ENCODE measurements at places on chromosomes 3 and 15. TPM values are rescaled to one million over a fixed set of nuclear protein-coding genes. Genes with fewer than 3 reads are reported as not detected.

- no peak for DNase-seq
Observed at GRCh38 chr3:151740581-151740980, 6.9 kb downstream of the AADACL2 start.

GRCh38 chr15:101171954-101172353 is 79.9 kb downstream of the CHSY1 start:
- DNase-seq: no peak

DNA sequence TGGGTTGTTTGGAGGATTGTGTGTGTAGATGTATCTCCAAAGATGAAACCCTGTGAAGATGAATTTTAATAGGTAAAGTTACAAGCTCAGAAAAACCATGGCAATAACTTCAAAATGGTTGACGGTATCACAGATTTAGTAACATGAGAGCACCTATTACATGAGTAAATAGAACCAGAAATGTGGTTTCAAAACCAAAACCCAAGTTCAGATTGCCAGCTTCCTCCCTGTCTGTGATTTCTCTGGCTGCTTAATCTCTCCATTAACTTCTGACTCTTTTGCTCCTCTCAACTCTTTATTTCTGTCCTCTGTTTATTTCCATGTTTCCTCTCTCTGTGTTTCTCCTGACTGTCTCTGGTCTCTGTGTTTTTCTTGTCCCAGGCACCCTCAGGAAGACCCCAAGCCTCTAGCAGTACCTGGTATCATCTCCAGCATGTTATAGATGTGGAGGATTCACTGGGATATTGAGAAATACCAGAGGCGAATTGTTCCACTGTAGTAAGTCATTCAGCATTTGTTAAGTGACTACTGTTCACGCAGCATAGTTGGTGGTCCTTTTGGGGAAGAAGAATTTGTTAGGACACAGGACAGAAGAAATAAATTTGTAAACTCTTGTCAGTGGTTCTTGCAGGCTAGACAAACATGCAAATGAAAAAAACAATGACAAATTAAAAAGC is 138.8 kb downstream of the BBX start:
- DNase-seq: no peak

DNA sequence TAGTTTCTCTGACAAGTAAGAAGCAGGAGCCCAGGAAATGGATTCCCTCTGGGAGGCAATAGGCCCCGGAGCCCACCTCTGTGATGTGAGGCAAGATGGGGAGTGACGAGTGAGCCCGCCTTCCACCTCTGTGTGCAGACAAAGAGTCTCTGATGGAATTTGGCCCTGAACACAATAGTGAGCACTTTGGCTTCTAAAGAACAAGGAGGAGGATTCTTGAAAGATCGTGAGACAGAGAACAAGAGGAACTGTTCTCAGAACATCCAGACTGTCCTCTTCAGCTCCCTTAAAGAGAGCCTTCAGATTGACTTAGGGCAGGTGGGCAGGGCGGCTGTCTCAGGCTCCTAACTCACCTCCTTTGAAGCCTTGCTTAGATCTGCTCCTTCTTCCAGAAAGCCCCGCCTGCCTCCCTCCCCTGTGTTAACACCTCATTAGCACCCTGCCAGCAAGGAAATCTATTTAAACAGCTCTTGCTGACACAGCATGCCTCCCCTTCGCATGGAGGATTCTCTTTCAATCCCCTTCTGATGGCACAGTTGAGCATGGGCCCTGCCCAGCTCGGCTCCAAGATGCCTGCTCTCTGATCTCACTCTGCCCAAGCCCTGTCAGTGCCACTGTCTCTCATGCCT is 430.3 kb downstream of the NTRK3 start:
- DNase-seq: peak; percentile 9

DNA sequence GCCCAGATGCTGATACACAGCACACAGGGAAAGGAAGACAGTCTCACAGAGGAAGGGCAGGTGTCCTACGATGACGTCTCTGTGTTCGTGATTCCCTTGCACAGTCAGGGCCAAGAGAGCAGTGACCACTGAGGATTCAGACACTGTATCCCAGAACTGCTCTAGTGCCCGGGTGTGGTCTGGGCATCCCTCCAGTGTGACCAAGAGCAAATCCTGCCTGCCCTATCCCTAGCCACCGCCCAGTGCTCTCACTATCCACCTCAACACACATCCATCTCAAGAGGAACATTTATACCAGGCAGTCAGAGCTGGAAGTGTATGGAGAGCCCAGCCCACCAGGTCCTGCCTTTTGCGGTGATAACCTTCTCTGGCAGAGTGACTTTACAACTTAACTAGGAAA is 4.1 kb downstream of the PPM1M start:
- no peak for DNase-seq

ZNF860 gene
- 0.62 TPM for total RNA-seq

DNA sequence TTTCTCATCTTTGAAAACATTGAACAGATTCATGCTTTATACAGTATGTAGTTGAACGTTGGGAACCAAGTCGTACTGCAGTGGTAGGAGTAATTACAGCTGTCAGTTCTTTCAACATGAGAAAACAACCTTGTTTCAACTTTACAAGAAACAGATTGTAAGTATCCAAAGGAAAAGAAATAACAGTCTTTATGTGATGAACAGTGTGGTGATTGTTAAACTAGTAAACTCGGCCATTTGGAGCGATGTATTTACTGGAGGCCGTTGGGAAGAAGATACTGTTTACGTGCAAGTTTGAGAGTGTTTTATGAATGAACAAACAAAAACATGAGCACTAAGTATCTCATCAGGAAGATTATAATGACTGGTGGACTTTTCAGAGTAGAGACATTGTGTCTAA is 48.4 kb downstream of the EPHA3 start:
- DNase-seq: no peak

DNA sequence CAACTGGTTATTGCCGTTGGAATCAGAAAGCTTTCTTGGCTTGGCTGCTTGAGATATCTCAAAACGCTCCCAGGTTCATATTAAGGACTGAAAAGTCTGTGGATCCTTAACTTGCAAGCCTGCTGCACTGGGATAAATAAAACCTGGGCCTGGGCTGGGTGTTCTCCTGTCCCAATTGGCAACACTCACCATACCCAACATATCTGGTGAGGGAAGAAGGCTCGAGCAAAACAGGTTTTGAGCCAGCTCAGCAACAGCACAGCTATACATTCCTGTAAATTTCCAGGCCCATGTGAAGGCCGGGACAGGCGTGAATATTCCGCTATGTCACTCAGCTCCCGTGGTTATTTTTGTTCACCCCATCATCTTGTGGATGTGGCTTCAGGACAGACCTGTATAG is 169.0 kb upstream of the BCL6 start:
- DNase-seq: peak; percentile 26

ACSBG1 gene
- 0.22 TPM for total RNA-seq

DCBLD2 gene
- total RNA-seq: 21.4 TPM

DNA sequence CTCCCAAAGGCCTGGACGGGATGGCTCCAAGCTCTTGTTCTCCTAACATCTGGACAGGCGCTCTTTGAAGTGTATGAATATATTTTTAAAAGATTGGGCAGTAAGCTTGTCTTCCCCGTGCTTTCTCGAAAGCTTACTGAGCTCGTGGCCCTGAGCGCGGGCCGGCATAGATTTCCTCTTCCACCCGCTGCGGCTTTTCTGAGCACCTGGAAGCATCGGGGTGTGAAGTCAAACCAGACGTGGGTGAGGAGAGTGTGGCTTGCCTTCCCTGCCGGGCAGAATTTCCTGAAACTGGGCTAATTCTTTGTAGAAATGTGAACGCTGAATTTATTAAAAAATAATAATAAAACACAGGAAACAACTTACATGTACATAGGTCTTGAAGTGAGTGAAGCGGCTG is 25.9 kb downstream of the GPR160 start:
- DNase-seq: no peak

DNA sequence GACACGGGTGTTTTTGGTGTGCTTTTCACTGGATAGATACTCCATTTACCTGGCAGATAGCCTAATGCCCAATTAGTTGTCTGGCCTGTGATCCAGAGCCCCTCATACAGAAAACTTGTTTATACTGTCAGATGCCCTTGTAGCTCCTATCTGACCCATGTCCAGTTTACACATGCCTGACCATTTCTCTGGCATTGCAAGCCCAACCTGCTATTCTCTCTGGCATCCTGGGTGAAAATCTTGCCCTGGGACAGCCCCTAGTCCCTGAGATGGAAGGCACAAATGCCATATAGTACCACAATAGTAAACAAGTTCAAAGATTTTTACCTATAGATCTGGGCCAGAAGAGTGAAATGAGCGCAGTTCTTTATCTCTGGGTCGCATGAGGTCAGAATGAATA is 212.6 kb downstream of the ZBBX start:
- DNase-seq: no peak

ISLR2 gene
- 1.4 TPM for total RNA-seq

GRCh38 chr3:127077505-127078064 is 94.7 kb downstream of the PLXNA1 start:
- DNase-seq: no peak

DNA sequence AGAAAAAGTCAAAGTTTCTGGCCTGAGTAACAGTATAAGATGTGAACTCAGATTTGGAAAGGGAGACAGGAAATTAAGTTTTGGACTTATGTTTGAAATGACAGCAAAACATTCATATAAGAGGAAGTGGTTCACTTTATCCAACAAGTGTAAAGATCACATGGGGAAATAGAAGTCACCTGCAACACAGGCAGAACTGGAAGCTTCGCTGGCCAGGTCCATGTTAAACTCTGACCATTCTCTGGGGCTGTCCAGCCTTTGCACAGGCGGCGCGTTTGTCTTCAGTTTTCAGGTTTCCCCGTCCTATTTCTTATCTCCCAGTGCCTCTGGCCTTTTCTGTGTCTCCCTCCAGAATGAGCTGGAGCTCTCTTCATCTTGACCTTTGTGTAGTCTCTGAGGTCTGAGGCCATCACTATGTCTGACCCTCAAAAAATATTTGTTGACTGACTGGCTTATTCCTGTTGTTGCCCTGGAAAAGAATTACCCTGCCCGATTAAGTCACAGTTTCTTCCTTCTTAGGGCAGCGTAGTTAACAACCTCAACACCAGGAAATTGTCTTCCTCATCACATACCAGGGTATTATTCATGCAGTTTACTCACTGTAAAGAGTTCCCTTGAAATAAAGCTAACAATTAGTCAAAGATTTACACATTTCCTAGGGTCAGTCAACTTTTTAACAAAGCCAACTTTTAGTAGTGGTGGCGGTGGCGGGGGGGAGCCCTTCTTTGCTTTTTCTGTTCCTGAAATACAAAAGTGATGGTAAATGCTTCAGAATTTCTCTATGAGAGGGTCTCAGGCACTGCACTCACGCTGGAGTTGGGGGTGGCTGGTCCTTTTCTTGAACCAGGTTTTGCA is 959 bp upstream of the RASA2 start:
- DNase-seq: peak; percentile 27

DNA sequence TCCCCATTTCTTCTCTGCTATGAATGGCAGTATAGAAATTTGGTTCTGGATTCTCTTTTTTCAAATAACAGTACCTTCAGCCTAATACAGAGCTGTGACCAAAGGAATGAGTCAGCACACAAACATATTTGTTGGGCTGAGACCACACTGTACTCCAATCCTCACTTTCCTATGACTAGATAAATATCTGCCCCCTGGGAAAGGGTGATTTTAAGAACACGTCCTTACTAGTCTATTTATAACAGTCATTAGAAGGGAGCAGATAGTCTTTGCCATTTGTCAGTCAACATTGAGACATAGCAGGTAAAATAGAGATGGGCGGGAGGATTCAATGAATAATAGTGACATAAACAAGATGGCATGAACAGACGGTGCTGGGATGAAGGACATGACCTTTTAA is 461.3 kb downstream of the MCTP2 start:
- no peak for DNase-seq

DNA sequence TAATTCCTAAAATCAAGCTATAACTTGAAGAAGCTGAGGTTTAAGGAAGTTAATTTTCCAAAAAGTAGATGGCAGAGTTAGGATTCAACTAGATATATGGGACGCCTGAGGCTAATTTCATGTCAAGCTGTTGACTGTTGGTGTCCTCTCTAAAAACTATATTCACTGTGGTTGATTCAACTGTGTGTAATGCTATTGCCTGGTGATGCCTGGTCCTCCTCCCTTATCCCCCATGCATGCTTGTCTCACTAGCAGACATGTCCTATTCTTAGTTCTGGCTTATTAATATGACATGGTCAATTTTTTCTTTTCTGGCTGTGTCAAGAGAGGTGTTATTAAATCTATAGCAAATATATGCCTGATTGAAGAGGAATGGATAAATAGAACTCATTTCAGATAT is 156.1 kb downstream of the SPATA16 start:
- no peak for DNase-seq

TUBGCP5 gene
- total RNA-seq: 21.5 TPM

GRCh38 chr15:49242820-49243219 is 72.8 kb downstream of the GALK2 start:
- DNase-seq: no peak

GRCh38 chr15:41024131-41024530 is 70.9 kb downstream of the CHAC1 start:
- peak; percentile 94 for DNase-seq

RNU5B-1 gene
- total RNA-seq: 283 TPM

GRCh38 chr3:59775106-59775505 is 725.3 kb upstream of the CFAP20DC start:
- no peak for DNase-seq

GRCh38 chr15:48250640-48251076 is 44.6 kb downstream of the SLC12A1 start:
- peak; percentile 89 for DNase-seq

DNA sequence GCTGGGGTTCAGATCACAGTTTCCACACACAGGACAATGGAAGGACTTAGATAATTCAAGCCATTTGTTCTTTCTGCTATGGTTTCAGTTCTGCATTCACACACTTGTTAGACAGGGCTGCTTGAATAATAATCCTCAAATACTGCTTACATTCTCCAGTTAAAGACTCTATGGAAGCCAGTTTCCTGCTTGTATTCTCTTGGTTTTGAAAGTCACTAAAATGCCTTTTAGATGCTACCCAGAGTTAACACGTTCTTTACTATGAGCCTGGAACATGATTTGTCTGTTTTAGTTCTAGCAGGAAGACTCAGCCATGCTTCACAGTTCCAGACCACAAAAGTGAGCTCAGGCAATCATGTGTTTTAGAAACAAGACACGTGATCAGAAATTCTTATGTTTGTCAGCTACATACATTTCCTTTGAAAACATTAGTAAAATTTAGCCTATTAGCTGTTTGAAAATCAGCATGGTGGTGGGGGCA is 152.4 kb downstream of the LEKR1 start:
- peak; percentile 35 for DNase-seq

DNA sequence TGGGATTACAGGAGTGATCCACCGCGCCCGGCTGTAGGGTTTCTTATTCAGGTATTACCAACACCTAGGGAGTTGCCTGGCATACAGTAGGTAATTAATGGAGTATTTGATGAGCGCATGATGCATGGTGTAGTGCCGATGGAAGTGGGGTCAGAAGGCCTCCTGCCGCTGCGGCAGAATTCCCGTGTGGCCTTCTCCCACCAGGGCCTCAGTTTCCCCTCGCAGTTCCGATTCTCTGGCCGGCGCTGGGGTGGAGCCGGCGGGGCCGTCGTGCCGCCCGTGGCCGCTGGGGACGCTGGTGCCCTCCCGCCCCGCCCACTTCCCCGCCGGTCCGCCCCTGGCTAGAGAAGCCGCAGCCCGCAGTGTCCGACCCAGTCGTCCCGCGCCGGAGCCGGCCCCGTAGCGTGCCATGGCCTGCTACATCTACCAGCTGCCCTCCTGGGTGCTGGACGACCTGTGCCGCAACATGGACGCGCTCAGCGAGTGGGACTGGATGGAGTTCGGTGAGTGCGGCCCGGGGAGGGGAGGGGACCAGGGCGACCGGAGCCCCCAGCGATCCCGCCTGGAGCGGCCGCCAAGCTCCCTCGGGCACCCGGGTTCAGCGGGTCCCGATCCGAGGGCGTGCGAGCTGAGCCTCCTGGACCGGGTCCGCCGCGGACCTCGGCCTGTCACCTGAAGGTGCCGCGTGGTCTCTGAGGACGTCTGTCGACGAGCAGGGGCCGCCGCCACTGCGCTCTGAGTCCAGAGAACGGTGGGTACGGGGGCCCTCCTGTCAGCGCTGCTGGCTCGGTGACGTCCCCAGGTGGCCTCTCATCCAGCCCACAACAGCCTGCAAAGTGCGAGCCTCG is at the start of gene IRAK2:
Gene IRAK2, plus strand, starts transcription at position 374 of the 848 bp plus-strand sequence. Its CDS starts 36 bp downstream, at position 410.
- DNase-seq: peak; percentile 64
